Stimulated activated CD4-positive, alpha-beta T cell treated with anti-CD3 and anti-CD28 coated beads, Interleukin-12 subunit alpha, Interleukin-12 subunit beta, amount 100 ng/mL, for 4 hours (primary cell): ENCODE measurements at places on chromosomes 16 and 17.

DNA sequence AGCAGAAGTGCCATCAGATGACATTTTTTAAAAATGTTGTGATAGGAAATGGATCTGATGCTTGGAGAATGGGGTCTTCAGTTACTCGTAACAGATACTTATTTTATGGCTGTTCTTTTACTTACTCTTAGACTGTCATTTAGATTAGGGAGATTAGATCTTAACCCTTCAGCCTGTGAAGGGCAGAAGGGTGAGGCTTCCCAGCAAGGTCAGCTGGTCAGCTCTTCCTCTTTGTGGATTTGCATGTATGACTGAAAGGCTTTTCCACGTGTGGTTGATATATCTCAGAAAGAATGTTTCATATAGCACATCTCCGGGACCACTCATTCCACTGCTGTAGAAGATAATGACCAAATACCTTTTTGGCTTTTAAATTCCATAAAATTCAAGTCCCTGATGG is 27.4 kb downstream of the GRB7 start:
- DNase-seq = no peak

DNA sequence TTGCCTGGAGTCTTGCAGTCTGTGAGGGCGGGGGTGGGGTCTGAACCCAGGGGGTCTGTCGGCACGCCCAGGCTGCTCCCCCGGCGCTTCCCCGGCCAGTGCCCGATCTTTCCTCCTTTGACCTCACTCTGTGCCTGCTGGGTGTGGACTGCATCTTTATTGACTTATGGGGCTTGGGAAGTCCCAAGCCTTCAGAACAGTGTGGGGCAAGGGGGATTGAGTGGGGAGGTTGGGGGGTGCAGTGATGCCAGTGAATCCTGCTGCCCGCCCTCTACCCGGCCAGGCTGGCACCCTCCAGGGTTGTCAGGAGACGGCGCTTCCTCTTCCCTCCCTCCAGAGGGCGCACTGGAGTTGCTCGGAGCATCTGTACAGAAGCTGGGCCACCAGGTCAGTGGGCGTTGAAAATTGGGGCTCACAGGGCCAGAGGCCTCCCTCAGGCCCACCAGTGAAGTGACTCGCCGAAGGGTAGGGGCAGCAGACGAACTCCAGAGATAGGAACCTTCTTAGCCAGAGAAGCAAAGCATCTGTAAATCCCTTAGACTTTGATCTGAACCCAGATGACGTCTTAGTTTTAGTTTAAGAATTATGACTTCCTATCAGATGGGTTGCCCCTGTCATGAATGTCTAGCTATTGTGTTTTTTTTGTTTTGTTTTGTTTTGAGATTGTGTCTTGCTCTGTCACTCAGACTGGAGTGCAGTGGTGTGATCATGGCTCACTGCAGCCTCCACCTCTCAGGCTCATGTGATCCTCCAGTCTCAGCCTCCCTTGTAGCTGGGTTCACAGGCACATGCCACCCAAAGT is 184.8 kb upstream of the CIBAR2 start:
- peak; percentile 39 for DNase-seq

DNA sequence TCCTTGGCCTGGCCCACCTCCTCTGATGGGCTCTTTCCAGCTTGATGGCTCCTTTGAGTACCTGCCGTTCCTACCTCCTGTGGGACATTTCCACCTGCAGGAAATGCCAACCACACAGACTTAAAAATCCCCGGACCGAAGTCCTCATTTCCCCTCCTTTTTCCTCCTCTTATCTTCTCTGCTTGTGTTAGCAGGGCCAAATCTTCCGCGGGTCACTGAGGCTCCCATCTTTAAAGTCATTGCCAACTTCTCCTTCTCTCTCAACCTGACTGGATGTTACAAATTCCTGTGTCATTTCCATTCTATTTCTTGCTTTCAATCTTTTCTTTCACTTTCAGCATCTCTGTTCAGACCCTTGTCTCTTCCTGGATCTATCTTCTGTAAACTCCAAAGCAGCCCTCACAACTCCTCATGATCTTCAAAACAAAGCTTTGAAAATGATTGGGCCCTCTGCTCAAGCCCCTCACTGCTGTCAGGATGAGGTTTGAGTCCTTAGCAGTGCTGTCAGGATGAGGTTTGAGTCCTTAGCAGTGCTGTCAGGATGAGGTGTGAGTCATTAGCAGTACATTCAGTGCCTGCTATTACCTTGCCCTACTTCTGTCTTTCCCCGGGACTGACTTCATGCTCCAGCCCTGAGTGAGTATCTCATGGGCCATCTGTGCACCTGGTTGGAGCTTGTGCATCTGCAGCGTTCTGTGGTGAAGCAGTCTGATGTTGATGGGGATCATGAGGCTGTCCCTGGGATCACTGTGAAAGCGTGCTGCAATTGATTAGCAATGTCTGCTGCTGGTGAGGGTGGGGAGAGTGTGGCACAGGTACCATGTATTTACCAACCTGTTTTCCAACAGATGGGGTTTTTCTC is 100.1 kb downstream of the IRF8 start:
- no peak for DNase-seq

DNA sequence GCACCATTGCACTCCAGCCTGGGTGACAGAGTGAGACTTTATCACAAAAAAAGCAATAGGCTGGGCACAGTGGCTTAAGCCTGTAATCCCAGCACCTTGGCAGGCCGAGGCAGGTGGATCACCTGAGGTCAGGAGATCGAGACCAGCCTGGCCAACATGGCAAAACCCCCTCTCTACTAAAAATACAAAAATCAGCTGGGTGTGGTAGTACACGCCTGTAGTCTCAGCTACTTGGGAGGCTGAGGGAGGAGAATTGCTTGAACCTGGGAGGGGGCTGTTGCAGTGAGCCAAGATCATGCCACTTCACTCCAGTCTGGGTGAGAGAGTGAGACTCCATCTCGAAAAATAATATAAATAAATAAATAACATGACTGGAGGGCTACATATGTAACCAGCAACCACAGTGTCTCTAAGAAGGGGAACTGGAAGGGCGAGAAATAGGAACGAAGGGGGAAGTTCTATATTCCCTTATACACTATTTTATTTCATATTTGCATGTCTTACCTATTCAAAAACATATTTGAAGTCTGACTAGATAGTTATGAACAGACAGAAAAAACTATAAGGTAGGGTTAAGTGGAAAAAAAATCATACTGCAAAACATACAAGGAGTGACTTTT is 25.9 kb downstream of the MYH11 start:
- DNase-seq = no peak

DNA sequence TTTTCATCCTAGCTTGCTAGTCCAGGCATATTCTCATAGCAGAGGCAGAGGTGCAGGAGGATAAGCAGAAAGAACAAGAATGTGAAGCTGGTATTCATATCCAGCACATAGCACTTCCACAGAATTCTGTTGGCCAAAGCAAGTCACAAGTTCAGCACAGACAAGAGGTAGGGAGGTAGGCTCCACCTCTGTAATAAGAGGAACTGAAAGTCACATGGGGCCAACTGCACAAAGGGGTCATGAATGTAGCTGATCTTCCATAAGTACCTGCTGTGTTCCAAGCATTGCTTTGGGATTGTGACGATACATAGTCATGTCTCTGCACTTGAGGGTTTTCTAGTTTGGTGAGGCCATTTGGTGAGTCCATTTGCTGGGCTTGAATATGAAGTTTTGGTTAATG is 110.8 kb upstream of the MPHOSPH6 start:
- no peak for DNase-seq

DNA sequence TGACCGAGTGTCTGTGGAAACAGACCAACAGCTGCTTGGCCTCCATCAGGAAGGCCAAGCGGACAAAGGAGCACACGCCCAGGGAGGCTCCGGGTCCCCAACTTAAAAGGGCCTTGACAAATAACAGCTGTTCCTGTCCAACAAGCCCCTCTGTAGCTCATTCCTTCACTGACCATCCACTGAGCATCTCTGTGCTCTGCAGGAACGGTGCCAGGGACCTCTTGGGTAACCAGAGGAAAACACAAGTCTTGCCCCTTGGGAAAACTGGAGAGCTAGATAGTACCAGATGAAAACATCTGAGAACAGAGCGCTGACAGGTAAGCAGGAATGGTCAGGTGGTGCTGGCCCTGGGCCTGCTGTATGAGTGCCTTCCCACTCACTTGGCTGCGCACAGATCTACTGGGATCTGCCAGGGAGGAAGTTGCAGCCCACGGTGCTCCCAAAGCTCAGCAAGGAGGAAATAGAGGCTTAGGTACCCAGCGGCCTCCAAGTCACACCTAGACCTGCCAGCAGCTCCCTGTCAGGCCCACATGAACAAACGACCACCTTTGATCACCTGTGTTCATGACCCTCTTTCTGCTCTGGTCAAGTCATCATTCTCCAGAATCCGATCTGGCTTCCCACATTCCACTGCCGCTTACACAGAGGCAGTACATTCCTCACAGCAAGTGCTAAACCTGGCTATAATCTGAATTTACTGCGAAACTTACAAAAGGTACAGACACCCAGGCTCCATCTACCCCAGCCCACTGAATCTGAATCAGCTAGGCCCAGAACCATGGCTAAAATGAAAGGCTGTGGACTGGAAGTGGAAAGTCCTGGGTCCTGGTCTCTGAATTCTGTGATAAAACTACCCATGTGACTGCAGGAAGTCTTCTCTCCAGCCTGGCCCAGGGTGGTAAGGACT is 12.5 kb downstream of the DCAKD start:
- DNase-seq = no peak

DNA sequence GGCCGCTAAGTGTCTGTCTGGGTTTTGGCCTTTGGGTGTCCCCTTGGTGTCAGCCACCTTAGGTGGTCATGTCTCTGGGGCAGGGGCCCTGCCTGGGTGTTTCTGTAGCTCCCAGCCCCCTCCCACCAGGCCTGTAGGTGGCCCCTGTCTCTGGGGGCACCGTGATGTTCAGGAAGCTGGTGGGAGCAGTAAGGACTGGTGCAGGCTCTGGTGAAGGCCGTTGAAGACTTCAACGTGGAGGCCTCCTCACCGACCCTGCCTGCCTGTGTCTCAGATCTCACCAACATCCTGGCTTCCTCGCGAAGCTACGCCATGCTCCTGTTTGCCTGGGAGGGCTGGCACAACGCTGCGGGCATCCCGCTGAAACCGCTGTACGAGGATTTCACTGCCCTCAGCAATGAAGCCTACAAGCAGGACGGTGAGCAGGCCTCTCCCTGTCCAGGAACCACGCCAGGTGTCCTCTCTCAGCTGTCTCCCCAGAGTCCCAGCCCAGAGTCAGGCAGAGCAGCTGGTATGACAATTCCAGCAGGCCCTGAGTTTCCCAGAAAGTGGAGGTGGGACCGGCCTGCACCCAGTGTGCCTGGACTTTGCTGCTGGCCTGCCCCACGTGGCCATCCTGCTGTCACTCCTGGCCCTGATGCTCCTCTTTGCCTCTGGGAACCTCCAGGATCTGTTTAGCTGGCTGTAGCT is 2.8 kb downstream of the ACE start:
- no peak for DNase-seq

GRCh38 chr17:17066021-17066420 is 23.8 kb downstream of the MPRIP start:
- DNase-seq = no peak

GRCh38 chr17:45293413-45294211 is 23.2 kb downstream of the MAP3K14 start:
- DNase-seq = no peak

GRCh38 chr17:58079300-58080033 is 3.8 kb upstream of the DYNLL2 start:
- DNase-seq = no peak

GRCh38 chr16:89045181-89045815 is 48.4 kb upstream of the ACSF3 start:
- DNase-seq = no peak

- no peak for DNase-seq
These were observed 224.2 kb downstream of the ENGASE start for GRCh38 chr17:79298799-79299198.

DNA sequence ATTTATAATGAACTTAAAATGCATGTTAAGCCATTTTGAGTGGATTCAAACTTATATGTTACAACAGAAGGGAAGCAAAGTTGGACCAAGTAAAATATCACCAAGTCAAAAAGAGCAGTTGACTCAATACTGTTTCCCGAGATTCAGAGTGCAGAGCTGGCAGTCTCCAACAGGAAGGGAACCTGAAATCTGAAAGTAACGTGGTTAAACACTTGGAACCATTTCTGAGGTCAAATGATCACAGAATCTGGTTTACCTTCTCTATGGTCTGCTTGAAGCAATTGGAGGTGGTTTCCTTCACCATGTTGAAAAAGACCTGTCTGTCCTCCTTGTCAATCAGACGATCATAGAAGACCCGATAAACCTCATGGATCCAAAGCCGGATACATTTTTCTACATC is 86.5 kb downstream of the LYRM1 start:
- DNase-seq = no peak

DNA sequence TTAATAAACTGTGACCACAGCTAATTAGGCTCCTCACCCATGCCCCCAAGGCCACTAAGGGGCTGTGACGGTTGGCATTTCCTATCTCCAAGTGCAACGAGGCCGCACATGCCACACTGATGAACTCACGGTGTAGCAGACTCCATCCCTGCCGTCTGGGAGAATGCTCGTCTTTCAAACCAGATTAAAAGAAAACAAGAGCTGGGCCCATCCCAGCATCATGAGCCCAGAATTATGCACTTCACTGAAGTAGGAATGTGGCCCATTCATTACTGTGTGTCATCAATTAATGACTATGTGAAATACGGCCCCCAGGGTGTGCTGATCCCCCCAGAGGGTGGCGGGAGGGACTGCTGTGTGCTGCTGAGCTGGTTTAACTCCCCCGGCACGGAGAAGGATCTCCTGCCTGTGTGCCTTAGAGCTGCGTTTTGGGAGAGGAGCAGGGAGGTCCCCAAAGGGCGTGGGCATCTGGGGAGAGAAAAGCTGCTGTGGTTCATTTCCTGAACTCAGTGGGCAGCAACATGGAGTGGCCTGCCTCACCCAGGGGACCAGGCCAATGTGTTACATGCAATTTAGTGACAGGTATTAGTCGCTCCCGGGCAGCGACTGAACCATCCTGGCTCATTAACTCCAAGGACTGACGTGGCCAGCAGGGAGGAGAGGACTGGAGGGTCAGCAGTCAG is 194.5 kb downstream of the FOXL1 start:
- DNase-seq = no peak

DNA sequence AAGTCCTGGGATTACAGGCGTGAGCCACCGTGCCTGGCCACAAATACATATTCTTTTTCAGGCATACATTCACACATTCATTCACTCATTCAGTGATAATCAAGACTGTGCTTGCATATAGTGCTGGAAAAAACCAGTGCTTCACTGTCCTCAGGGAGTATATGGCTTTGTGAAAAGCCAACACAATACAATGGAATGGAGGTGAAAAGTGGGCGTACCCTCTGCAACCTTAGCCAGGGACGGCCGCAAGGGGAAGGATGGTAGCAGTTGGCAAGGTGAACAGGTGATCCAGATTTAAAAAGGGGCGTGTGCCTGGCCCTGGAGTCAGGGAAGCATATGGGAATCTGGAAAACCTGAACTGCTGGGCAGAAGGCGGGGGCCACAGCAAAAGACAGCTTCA is 18.1 kb upstream of the GAN start:
- no peak for DNase-seq
